ENCODE measurements at places on chromosomes 1 and 21.

GRCh38 chr21:45511661-45512431 is 30.4 kb downstream of the SLC19A1 start:
- no peak for DNase-seq

DNA sequence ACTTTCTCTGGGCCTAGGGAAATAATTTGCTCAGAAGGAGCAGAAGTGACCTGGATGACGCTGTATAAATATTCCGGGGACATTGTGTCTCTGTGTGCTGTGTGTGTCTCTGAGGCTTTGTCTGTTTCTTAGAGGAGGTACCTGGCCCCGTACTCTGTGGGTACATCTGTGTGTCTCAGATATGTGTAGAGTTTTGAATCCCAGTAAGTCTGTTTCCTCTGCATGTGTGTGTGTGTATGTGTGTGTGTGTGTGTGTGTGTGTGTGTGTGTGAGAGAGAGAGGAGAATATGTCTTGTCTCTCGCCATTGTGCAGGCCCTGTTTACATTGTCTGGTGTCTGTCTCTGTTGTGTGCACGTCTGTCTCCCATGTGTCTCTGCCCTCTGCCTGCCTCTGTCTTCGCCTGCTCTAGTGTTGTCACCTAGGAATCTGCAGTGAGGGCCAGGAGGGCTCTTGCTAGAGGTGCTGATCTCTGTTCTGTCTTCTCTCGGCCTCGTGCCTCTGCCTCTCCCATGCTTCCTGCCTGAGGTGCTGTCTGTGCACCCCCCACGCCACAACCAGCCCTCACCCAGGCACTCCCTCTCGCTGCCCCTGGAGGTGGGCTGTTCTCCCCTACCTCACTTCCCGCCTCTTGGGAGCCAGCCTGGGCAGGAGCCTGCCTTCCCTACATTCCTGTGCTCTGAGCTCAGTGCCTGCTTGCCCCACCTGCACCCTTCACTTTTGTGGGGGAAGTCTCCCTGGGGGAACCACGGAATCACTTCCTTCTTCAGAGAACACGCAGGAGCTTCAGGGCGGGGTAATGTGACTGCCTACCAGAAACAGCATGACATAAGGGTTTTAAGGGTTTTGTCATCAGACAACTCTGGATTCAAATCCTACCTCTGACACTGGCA is 5.9 kb downstream of the MAP7D1 start:
- DNase-seq: peak; percentile 50

GRCh38 chr1:193408782-193409293 is 222.4 kb upstream of the B3GALT2 start:
- DNase-seq: peak; percentile 7

DNA sequence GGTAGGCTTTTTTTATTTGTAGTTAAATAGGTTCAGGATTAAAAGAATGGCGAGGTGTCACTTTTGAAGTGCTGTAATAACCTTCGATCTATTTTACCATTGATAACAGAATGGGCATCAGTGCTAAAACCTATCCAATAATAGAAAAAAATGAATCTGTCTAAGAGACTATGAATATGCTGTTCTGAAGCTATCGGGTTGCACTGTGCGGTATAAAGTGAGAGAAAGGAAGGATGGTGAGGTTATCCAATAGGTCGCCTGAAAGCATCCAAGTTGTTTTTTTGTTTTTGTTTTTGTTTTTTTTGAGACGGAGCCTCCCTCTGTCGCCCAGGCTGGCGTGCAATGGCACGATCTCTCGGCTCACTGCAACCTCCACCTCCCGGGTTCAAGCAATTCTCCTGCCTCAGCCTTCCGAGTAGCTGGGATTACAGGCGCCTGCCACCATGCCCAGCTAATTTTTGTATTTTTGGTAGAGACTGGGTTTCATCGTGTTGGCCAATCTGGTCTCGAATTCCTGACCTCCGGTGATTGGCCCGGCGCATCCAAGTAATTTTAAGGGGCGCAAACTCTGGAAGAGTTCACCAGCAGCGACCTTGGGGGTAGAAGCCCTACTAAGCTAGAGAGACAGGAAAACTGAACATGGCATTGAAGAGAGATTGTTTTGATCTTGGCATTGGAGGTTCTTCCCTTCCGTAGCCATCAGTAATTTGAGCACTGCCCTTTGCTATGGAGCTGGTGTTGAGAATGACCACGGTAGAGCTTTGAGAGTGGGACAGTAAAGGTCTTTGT is 8.7 kb upstream of the MDM4 start:
- DNase-seq: peak; percentile 86

GRCh38 chr1:84271441-84272151 is 29.9 kb upstream of the SAMD13 start:
- DNase-seq: no peak

DNA sequence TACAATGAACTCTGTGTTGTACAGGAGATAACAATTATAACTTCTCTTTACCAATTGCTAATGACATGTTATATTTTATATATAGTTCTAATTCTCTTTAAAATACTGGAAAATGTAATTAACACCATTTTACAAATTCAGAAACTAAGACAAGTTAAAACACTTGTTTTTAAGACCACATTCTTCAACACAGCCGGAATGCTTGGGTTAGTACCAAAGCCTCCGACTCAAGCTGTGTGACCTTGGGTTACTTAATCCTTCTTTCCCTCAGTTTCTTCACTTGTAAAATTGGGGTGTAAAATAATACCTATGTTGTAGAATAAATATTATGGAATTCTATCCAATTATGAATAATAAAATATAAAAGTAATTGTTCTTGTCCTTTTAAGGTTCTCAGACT is 378.7 kb downstream of the USH2A start:
- no peak for DNase-seq

- no peak for DNase-seq
These were observed 30.6 kb upstream of the ZP4 start for GRCh38 chr1:237921306-237921705.

- DNase-seq: no peak
These were observed 106.6 kb downstream of the ACTL8 start for GRCh38 chr1:17861685-17862084.

GRCh38 chr1:53712276-53712675 is 26.7 kb downstream of the GLIS1 start:
- no peak for DNase-seq

DNA sequence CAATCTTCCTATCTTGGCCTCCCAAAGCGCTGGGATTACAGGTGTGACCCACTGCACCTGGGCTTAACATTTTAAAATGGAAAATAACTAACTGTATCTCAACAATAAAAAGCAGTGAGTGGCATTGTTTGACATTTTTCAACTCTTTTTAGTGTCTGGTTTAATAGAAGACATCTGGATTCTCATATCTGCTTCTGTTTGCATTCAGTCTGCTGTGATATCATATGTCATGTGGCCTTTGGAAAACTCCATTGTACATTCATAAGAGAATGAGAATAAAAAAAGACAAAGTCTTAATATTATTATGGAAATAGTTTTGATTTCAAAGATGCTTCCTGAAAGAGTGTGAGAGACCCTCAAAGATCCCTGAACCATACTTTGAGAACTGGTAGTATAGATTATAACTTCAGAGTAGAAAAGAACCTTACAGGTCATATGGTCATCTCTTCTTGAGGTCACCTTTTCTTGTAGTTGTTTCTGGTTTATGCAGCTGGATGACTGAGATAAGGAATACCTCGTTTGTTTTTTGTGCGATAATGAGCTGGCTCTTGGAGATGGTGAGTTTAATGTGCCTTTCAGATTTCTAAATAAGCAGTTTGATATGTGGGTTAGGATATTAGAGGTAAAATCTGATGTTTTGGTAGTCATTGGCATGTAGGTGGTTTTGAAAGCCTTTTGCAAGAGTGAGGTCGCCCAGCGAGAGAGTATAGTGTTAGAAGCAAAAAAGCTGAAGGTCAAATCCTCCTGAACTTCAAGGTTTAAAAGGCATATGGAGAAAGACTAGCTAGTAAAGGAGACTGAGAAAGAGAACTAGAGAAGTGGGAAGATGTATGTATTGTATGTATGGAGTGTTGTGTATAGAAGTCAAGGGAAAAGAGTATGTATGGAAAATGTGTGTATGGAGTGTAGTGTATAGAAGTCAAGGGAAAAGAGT is 17.2 kb downstream of the CEP350 start:
- DNase-seq: peak; percentile 42

- DNase-seq: no peak
These were observed 1.9 kb downstream of the CYP4B1 start for GRCh38 chr1:46800742-46801141.

DNA sequence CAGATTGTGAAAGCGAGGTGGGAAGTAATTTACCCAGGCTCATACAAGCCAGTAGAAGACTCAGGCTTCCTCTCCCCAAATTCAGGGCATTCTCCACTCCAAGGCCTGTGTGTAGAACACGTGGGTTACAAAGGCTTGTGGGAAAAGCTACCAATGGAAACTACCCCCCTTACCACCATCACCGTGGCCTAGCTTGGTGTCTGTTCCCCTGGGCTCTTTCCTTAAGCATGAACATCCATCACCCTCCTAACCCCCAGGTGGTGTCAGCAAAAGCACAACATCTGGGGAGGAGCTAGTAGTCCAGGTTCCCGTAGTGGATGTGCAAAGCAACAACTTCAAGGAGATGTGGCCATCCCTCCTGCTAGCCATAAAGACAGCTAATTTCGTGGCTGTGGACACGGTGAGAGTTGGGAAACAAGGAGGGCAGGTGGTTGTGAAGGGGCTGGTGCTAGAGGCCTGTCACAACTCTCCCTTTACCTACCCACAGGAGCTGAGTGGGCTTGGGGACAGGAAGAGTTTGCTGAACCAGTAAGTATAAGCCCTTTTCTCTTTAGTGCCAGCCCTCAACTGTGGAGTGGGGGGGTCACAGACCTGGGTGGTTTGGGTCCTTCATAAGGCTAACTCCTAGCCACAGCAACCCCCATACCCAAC is 701 bp upstream of the MUTYH start:
- peak; percentile 60 for DNase-seq

DNA sequence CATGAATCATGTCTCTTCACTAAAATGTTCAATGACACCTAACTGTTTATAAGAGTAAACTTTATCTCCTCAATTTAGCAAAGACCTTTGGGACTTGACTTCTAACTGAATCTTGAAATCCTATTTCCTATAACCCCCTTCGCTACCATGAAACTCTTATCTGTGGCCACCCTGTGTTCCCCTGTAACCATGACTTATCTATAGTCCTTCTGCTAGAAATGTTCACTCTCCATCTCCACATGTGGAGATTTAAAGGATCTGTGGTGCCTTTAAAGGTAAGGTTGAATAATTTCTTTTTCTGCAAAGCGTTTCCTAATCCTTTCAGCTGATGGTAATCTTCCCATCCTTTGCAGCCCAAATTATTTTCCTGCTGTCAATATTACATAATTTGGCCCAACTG is 436.3 kb upstream of the RUNX1 start:
- DNase-seq: peak; percentile 50

DNA sequence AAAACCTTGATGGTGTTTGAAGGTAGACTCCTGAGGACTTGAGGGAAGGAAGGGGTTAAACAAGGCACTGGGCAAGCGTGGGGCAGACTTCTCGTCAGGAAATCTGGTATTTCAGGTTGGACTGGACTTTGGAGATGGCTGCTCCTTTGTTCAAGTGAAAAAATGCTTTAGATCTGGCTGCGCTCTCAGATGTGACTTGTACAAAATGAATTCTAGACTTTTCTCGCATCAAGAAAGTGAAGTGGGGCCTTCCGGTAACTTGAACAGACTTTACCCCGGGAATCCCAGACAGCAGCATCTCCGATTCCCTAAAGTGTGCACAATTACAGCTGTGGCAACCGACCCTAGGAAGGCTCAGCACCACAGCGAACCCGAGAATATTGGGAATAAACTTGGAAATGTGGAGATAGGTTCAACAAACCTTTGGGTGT is 44.3 kb upstream of the ERRFI1 start:
- DNase-seq: no peak

DNA sequence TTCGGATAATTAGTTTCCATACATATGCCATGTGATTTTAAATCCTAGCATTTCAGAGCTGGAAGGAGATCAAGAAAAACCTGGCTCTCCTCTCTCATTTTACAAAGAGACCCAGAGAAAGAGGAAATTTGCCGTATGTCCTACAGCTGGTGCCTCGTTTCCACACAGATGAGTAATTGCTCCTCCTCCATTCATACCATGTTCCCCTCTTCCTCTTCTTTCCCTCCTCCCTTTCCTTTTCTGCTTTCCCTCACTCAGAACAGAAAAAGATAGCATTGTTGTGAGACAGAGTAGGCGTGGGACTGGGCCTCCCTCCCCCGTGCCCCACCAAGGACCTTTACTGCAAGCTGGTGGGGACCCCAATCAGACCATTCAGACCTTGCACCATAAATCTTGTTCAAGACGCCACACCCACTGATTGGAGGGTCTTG is 13.7 kb upstream of the SLC44A3 start:
- no peak for DNase-seq

DNA sequence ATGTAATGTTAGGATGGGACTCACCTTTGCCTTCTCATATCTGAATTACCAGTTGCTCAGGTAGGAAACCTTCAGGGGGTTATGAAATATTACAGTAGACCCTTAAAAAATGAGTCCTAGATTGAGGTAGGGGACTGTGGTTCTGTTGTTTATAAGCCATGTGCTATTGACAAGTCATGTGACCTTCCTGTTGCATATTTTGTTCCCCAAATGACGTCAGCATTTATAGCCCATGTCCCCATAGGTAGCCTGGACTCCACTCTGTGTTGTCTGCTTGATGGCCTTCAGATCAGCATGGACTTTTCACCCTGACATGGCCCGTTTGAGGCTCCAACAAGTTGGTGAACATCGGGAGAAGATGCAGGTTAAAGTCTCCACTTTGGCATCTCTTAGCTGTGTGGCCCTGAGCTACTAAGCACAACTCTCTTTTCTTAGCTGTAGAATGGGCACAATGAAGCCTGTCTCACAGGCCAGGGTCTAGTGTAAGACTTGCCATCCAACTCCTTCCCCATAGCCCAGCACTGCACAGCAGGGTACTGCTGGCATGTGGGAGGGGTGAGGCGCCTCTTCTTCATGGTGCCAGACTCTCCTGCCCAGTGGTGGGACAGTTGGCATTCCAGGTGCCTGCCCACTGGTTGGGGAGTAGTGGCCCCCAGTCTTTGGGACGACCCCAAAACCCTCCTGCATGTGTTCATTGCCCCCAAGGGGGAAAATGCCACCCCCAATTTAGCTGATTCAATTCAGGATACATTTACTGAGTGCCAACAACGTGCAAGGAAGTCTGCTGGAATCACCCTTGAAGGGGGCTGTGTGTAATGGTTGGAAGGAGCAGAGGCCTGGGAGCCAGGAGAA is 36.1 kb upstream of the TTC22 start:
- DNase-seq: no peak

GRCh38 chr21:34544032-34544496 is 32.1 kb upstream of the KCNE1 start:
- peak; percentile 70 for DNase-seq

- DNase-seq: no peak
These were observed 88.3 kb upstream of the GPR52 start for GRCh38 chr1:174359454-174359805.

GRCh38 chr1:193658691-193659090 is 472.3 kb upstream of the B3GALT2 start:
- DNase-seq: no peak

GRCh38 chr1:204337583-204337982 is 22.1 kb downstream of the PLEKHA6 start:
- DNase-seq: no peak

DNA sequence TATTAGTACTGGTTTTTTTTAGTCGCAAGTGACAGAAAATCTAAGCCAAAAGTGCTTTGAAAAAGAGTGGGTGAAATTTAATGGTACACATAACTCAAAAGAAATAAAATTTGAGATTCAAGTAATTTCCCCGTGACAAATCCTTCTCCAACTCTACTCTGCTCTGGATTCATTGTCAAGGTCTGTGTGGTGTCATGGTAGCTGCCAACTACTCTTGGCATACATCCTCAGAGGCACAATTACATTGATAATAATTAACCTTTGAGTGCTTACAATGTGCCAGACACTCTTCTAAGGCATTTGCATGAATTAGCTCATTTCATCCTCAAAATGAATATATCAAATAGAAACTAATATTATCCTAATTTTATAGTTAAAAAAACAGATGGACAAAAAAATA is 1153.9 kb upstream of the NCAM2 start:
- no peak for DNase-seq

All from erythroblast (primary cell).